ENCODE measurements at places on chromosomes 1 and 21.

DNA sequence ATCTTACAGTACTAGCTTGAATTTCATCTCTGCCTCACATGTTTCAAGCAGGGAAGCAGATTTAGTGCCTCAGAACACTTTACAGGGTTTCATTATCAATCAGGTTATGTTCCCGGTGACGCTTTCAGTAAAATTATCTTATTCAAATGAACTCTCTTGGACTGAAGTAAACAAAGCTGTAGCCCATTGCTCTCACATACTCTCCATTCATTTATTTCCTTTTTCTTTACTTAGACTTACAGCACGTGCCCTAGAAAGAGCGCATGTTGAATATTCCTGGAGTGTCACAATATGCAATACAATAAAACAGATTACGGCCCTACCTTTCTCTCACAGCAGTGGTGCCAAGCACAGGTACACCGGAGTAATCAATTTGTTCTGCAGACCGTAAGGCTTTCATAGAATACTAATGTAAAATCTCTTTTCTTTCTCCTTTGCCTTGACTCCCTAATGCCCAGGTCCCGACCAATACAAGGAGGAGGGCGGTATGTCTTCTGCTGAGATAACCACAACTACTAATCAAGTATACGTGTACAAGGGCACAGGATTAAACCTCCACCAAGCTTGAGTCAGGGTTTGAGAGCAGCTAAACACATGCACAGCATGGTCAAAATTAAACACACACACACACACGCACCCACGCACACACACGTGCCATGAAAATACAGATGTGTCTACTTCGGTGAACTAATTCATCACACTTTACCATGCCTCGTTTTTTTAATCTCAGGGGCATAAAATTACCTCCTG, 62.8 kb downstream of the NRIP1 start:
- no peaks in the 10 kb centered on the region for H3K36me3 ChIP-seq
- no peaks in the 10 kb centered on the region for H3K4me1 ChIP-seq
- H3K27ac ChIP-seq = no peak overlapping the region

DNA sequence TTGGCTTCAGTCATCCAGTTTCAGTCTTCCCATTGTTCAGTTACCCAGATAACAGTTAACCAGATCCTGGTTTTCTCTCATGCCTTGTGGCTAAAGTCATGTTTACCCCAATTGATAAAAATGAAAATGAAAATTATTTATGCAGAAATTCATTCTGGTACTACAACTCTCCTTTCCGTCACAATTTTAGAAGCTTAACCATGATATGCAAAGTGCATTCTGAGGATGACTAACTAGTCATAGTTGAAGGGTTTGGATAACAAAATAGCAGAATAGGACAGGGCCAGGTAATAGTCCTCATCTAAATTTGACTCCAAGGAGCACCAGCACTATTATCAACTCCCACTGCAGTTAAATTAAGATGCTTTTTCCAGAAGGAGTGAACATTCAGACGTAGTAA, 94.7 kb downstream of the NTMT2 start:
- H3K27ac ChIP-seq = no peak overlapping the region
- H3K4me3 ChIP-seq = no peak overlapping the region
- no peaks in the 10 kb centered on the region for H3K4me1 ChIP-seq
- DNase-seq = no peak

- H3K4me3 ChIP-seq = peak overlapping the region; percentile 76
- no peak overlapping the region for H3K27ac ChIP-seq
- peaks cover 6% of the 10 kb centered on the region for H3K4me1 ChIP-seq
- no peak for DNase-seq
- peaks cover 16% of the 10 kb centered on the region for H3K27me3 ChIP-seq
These were observed 814 bp downstream of the MTARC2 start for GRCh38 chr1:220748936-220749335.

- no peaks in the 10 kb centered on the region for H3K36me3 ChIP-seq
- H3K4me3 ChIP-seq = no peak overlapping the region
- no peaks in the 10 kb centered on the region for H3K27me3 ChIP-seq
- no peak overlapping the region for H3K27ac ChIP-seq
These were observed 25.9 kb upstream of the RCAN1 start for GRCh38 chr21:34640858-34641257.

DNA sequence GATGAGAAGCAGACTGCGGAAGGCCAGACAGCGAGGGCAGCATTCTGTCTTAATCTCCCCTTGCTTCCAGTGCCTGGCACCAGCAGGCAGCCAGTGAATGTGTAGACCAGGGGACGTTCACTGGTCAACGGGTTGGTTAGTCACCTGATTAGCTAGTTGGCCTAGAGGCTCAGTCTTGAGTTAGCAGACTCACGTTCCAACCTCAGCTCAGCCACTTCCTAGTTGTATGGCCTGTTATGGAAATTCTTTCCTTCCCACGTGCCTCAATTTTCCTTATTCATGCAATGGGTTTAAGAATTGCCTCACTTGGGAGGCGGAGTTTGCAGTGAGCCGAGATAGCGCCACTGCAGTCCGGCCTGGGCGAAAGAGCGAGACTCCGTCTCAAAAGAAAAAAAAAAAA, 249.6 kb upstream of the TMEM51 start:
- DNase-seq = no peak
- no peak overlapping the region for H3K4me3 ChIP-seq
- no peaks in the 10 kb centered on the region for H3K36me3 ChIP-seq
- no peaks in the 10 kb centered on the region for H3K27me3 ChIP-seq
- H3K4me1 ChIP-seq = no peaks in the 10 kb centered on the region

Data from H1 (cell line).